Chondrocyte (in vitro differentiated cells): ENCODE measurements at places on chromosomes 12 and 14. TPM values are rescaled to one million over a fixed set of nuclear protein-coding genes. Genes with fewer than 3 reads are reported as not detected.

- DNase-seq = no peak
- H3K4me3 ChIP-seq = no peak within 1 kb of the TSS
- no peaks in the 10 kb centered on the region for H3K27me3 ChIP-seq
- peak within 1 kb of the TSS; percentile 69 for H3K27ac ChIP-seq
- peaks cover 67% of the 10 kb centered on the region for H3K36me3 ChIP-seq
These were observed at the start of gene TC2N for GRCh38 chr14:91867316-91867988. TC2N (minus strand) TSS chr14:91867536; CDS start chr14:91813769, 53,767 bp downstream.

DNA sequence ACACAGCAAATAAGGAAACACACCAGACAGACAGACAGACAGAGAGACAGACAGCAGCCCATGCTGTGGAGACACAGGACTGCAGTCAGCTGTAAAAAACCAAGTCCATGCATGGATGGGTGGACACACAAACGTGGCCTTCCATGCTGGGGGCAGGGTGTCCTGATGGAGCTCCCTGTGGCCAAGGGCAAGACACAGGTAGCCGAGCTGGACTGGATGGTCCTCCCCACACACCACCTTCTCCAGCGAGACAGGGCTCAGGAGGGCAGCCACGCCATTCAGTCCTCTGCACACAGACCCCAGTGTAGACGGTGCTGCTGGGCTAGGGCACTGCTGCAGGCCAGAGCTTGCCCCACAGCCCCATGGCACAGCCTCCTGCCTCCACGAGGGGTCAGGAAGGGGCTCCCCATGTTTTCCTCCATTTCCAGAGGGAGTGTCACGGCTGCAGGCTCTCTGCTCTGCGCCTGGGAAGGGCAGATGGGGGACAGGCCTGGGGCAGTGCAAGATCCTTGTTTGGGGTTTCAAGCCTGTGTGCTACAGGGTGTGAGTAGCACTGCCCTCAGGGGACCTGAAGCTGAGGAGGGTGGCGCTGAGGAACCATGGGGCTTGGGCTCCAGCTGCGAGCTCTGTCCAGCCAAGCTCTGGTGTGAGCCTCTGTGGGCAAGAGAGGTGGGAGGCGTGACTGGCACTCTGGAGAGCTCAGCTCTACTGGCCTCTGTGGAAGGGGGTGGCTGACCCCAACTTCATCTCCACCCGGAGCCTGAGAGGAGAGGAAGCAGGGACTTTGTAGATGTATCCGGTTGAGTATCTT is 67.9 kb downstream of the GALNT9 start:
- H3K36me3 ChIP-seq = no peaks in the 10 kb centered on the region
- peak; percentile 83 for DNase-seq
- peaks cover 5% of the 10 kb centered on the region for H3K4me1 ChIP-seq
- peaks cover 31% of the 10 kb centered on the region for H3K27me3 ChIP-seq
- H3K4me3 ChIP-seq = no peak overlapping the region
- no peak overlapping the region for H3K27ac ChIP-seq

- no peak overlapping the region for H3K4me3 ChIP-seq
- H3K36me3 ChIP-seq = no peaks in the 10 kb centered on the region
- DNase-seq = no peak
- peaks cover 21% of the 10 kb centered on the region for H3K27me3 ChIP-seq
These were observed 400.4 kb downstream of the PRKD1 start for GRCh38 chr14:29527286-29527685.

GRCh38 chr12:40058721-40059190 is 47.1 kb downstream of the SLC2A13 start:
- no peak overlapping the region for H3K4me3 ChIP-seq
- H3K36me3 ChIP-seq = no peaks in the 10 kb centered on the region
- DNase-seq = no peak
- H3K27me3 ChIP-seq = no peaks in the 10 kb centered on the region
- H3K4me1 ChIP-seq = peaks cover 23% of the 10 kb centered on the region

LMNTD1 gene
- 0.75 TPM in 1 of 3 replicates, not detected in the others for total RNA-seq

SLC25A47 gene
- total RNA-seq = not detected in 3 replicates

TAS2R50 gene
- total RNA-seq = 0.46 to 1.8 TPM (median 0.95 TPM) in 3 replicates

NANOG gene
- total RNA-seq = not detected in 3 replicates
